ENCODE measurements at places on chromosomes 12 and 14.

GRCh38 chr12:5718073-5718472, 227.0 kb downstream of the ANO2 start:
- DNase-seq, result no peak

DNA sequence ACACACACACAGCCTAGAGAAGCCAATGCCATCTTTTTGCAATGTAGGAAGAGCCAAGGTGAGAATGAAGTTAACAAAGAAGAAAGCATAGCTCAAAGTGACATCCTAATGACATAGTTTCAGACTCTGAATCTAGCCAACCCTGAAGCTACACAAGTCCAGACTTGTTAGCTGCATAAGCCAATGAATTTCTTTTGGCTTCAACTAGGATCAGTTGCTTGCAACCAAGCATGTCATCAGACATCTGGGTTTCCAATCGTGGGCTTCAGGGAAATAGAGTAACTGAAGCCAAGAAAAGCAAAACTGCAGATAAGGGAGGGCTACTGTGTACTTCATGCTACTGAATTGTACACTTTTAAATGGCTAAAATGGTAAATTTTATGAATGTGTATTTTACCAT, 4.4 kb upstream of the GPHN start:
- DNase-seq, result no peak

DNA sequence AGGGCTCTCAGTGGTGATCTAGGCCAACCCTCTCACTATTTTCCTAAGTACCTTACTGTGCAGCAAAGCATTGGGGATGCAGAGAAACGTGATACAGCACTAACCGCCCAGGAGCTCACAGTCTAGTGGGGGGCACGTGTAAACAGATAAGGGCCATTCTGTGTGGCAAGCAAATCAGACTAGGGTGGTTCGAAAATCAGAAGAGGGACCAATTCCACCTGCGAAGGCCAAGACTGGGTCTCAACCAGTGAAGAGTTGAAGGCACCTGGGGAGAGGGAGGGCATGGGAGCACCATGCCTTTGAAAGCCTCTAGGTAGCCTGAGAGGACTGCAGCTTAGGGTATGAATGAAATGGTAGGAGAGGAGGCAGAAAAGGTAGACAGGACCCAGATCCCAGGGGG, 2.2 kb downstream of the PITPNM2 start:
- DNase-seq, result no peak

DNA sequence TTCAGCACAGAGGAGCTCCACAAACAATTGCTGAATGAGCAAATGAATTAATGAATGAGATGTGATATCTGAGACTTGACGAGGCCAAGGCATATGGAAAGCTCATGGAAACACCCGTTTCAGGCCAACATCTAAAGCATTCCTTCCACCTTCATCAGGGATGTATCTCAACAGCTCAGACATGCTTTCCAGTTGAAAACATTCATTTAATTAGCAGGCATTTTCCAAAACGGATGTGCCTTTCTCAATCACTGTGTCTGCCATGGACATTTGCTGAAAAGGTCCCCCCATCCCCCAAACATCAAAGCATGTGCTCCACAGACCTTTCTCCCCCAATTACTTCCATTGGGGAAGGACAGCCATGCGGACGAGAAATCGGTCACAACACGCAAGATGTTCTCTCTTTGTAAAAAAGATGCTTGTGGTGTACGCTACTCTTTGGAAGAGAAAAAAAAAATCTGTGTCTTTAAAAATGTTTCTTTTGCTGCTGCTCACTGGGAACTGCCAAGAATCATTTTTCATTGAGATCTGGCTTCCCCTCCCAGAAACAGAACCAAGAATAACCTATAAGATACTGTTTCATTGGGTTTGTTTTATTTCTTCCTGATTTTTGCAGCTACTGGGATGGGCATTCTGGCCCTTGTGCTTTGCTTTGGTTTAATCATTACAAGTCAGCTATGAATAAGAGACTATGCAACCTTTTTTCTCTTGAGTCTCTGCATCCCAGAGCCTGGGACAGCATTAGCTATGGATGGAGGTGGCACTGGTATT, 528.2 kb downstream of the MED13L start:
- DNase-seq, result no peak

GRCh38 chr12:22408610-22409376, 74.3 kb upstream of the ST8SIA1 start:
- no peak for DNase-seq

DNA sequence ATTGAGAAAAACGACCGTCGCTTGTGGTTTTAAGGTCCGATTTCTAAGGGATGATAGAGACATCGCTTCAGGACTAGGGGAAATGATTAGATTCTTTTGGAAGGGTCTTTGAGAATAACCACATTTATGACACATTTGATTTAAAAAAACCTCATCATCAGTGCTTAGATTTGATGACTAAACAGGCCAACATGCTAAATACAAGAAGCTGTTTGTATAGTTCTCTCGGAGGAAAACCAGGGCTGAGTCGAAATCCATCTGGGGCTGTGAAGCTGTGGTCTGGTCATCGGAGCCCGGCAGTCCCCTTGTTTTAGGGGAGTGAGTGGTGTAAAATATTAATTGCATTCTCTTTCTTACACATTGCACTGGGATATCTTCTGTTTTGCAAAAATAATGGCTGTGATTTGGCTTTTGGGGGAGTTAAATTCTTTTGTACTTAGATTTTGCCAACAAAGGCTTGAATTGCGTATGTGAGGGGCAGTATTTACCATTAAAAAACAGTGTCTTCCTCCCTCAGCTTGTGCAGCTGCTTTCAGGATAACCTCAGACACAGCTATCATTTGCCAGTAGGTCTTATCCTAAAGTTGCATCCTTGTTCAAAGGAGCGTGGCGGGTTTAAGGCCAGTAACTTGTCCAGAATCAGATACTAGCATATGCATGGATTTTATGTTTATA, 550 bp downstream of the GNG2 start:
- DNase-seq, result no peak

DNA sequence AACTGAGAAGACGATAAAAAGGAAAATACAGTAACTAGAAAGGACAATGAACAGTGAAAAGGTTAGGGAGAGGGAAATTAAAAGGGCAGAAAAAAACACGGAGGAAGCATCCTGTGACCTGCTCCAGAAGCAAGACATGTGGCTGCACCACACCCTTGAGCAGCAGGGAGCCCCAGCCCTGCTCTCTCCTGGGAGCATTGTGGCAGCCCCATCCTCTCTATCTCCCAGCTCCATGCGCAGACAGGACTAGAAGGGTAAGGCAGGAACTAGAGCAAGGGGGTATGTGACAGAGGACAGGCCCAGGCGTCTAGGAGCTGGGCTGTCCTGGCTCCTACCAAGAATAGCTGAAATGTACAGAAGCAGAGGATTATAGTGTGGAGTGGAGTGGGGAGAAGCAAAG, 38.6 kb upstream of the SMUG1 start:
- no peak for DNase-seq

GRCh38 chr14:55600784-55601561, 21.0 kb downstream of the KTN1 start:
- no peak for DNase-seq

- DNase-seq, result no peak
These were observed at the start of gene TESPA1 for GRCh38 chr12:54984658-54985376. TSS of gene TESPA1 (minus strand) at chr12:54984762. CDS start at chr12:54974562, 10,200 bp downstream.

- no peak for DNase-seq
These were observed 29.5 kb upstream of the TMPO start for GRCh38 chr12:98485792-98486340.

GRCh38 chr14:62303437-62303836, 541.2 kb downstream of the SNAPC1 start:
- DNase-seq, result no peak

GRCh38 chr12:124537525-124538193, 29.8 kb downstream of the NCOR2 start:
- no peak for DNase-seq

DNA sequence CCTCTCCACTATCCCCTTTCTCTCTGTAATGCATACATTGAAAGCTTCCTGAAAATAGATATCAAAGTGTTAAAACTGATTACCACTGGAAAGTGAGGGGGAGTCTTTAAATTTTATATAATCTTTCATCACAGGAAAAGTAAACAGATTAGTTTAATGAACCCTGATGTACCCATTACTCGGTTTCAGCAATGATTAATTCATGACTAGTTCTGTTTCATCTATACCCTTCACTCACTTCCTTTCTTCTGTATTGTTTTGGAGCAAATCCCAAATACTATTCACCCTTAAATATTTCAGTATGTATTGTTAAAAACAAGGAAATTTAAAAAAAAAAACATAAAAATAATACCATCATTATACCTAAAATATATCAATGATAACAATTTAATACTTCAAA, 67.3 kb upstream of the TMCC3 start:
- DNase-seq, result no peak

DNA sequence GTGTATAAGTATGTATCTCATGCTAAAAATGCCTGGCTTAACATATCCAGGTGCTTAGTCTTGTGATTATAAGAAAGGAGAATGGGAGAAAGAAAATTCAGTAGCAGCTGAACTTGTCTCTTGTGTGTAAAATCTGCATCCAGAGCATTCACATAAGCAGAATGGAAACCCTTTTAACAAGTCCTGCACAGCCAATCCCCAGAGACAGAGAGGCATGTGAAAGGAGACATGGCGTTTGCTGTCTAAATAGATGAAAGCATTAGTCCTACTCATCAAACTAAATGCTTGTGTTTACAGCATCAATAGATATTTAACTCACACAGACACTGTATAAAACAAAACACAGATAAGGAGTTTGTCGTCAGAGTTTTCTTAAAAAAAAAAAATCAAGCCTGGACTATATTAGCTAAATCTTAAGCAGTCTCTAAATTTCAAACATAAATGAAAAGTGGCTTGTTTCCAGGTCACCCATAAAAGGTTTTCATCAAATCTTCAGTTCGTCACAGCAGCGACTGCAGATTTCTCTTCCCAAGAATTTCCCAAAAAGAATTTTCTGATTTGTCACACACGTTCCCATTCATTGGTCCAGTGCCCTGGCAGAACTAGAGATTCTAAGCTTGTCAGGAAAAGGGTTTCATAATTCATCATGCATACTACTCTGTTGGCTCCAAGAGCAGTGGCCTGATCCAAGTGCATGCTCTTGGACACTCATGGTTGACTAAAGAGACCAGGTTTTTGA, 249.2 kb downstream of the BTG1 start:
- no peak for DNase-seq

GRCh38 chr12:114757684-114758325, 73.8 kb upstream of the TBX3 start:
- DNase-seq, result no peak

DNA sequence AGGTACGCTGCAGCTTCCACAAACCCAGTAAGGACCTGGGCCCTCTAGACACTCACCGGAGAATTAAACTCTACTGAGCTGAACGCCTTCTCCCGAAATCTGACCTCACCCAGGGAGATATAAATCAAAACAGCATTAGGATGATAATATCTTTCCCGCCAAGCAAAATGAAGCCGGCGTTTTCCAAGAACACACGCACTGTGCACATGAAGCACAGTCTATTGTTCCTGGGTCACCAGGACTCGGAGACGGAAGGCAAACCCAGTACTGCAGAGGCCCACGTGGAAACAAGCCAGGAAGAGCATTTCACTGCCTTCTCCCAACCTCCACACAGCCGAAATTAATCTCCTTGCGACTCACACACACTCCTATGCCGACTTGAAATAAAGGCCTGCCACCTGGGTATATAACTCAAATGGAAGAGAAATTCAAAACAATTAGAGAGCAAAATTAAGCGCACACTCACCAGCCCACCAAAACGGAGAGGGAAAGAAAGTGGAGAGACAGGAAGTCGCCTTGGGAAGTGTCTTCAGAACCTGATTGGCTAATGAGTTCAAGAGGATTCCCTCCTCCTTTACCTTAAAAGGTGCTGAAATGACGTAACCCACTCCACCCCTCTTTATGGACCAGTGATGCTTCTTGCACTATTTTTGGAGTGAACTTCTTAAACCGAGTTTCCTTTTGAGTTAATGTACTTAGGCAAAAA, at the start of gene CCNB1IP1:
CCNB1IP1 (minus strand) TSS at position 492 of the 706 bp plus-strand sequence. CDS start 16,756 bp downstream, outside the sequence.
- DNase-seq, result peak; percentile 70

DNA sequence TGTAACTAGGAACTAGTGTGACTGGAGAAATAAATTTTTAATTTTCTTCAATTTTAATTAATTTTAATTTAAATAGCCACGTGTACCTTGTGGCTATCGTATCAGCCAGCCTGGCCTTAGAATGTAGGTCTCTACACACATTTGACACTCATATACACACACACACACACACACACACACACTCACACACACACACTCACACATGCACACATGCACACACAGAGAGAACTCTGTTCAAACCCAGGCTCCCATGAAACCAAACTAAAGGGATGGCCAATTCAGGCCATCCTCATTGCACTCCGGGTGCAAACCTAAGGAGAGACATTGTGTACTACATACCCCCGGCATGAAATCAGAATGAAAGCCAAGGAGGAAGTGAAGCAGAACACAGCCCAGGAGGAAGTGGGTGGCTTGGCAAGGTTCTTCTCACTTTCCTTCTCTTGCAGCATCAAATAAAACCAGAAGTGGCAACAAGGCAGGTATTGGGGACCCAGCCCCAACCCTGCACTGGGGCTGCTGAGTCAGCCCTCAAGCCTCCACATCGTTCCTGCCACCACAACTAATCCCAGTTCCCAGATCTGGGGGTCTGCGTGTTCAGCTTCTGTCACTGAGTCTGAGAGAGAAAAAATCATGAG, 26.2 kb upstream of the CHPT1 start:
- no peak for DNase-seq

DNA sequence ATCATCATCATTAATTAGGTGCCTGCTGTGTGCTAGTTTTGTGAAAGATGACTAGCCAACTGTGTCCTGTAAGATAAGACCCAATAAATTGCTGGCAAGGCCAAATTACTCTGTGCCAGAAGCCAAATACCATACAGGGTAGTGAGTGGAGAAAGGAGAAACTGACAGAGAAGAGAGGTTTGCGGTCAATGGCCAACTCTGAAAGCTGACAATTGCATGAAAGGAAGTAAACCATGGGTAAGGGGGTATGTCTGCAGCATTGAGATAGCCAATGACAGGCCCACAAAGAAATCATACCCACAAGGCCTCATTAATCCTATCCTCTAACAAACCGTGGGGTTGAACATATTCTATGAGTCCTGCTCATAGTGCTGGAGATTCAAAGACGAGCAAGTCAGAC, 236.6 kb upstream of the CCDC196 start:
- no peak for DNase-seq

GRCh38 chr12:23141335-23141734, 516.4 kb downstream of the ETNK1 start:
- DNase-seq, result no peak
